NCI-H2107 (cell line): ENCODE measurements at places on chromosomes 7 and 10.

GRCh38 chr10:1020460-1020859, 5.2 kb downstream of the IDI2 start:
- no peak for DNase-seq

GRCh38 chr7:31069860-31070555, 17.9 kb downstream of the ADCYAP1R1 start:
- DNase-seq, result no peak

GRCh38 chr7:150631866-150632864, at the start of gene GIMAP6:
Gene GIMAP6 (minus strand): TSS chr7:150632385. CDS start chr7:150630142, 2,243 bp downstream.
- no peak for DNase-seq

- DNase-seq, result no peak
Observed at GRCh38 chr10:72045586-72045985, 42.8 kb downstream of the SPOCK2 start.

GRCh38 chr10:79195091-79195923, 126.5 kb downstream of the ZMIZ1 start:
- peak; percentile 33 for DNase-seq

GRCh38 chr10:108957681-108958080, 965.6 kb downstream of the XPNPEP1 start:
- DNase-seq, result no peak
